Fibroblast of gingiva (primary cell): ENCODE measurements at places on chromosomes 7 and 10.

- DNase-seq, result no peak
These were observed 200.8 kb upstream of the PFKP start for GRCh38 chr10:2866569-2866968.

DNA sequence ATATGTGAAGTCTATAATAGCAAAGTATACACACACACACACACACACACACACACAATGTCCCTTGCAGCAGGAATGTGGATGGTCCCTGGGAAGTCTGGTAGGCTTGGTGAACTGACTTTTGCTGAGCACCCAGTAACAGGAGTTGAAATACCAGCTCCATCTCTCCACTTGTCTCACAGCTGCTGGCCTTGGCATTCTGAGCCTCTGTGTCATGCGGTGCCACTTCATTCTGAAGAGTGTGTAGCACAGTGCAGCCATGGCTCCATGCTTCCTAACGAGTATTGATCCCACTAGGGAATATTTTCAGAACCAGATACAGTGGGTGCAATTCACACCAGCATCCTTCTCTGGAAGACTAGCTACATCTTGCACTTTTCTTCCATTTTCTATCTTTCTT lies 192.4 kb downstream of the ADARB2 start:
- DNase-seq, result no peak

GRCh38 chr7:118418433-118418832 lies 193.9 kb downstream of the ANKRD7 start:
- no peak for DNase-seq

DNA sequence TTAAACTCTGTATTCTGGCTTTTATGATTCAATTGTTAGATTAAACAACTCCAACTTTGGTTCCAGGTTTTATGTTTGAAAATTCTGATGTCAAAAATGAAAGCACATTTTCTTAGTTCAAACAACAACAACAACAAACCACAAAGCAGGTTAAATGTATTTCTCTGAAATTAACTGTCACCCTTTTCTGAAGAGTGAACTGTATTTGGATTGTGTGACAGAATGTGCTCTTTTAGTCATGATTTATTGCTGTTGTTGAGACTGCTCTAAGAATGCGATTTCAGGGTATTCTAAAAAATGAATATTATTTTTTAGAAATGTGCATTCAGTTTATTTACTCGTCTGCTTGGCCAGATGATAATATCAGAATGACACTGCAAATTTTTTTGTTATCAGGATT lies 144.1 kb downstream of the GNAI1 start:
- no peak for DNase-seq

GRCh38 chr10:69223028-69223342 lies 2.9 kb downstream of the HKDC1 start:
- DNase-seq, result no peak

DNA sequence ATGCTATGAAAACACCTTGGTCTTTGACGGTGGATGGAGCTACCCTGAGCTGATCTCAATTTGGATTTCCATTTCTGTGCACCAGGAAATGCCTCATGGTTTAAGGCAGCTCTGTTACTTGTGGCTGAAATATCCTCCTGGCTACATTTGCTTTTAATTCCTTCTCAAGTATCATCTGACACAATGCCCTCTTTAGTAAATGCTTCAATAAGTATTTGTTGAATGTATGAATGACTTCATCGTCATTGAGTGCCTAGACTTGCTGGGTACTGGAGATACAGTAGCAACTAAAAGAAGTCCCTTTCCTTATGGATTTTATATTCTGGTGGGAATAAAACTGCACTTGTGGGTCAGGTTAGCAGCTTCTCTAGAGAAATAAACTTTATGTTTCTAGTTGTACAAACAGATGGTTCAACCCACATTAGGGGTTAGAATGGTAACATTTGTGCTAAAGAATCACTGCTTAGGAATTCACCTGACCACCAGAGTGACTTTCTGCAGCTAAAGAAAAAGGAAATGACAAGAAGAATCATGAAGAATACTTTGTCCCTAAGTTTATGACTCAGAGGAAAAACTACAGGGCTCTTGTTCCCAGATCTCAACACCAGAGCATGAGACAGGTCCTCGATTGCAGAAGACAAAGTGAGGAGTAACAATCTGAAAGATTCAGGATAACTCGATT lies 21.8 kb upstream of the SMNDC1 start:
- DNase-seq, result peak; percentile 71

DNA sequence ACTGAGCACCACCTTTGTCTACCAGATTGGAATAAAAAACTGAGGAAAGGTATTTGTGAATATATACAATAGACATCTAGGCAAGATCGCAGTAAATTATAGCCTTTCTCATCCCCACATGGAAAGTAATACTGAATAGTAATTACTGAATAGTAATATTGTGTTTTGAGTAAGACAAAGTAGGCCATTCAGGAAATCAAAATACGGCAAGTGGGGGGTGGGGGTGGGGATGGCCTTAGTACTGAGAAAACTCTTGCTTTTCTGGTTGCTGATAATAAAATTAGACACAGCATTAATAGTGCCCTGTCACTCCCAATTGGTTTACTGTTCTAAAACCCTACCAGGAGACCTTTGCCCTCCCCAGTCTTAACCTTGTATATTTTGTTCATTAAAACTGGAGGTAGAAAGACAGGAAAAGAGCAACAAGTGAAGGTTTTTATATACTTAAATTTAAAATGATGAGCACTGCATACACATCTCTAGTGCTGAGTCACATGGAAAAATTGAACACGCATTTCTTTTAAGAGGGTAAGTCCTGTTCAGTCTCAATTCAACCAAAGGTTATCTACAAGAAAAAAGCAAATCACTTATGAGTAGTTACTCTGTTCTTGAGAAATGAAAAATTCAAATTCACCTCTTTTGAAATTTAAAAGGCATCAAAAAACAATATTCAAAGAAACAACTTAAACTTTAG lies 65.6 kb downstream of the IGF2BP3 start:
- no peak for DNase-seq

DNA sequence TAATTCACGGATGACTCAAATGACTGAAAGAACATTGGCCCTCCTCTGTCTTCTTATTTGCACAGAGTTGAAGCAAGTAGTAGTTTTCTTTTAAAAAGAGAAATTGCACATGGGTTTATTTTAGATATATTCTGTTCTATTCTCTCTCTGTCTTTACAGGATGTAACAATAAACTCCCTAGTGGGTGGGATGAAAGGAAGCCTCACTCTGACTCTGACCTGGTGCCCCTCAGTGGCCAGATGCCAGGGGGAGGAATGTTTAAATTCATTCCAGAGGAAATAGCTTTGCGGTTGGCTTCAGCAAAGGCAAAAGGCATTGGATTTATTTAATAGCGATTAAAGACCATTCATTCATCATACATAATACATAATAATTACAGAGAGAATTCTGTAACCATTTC lies 156.4 kb upstream of the MTPN start:
- no peak for DNase-seq

GRCh38 chr7:113491305-113491704 lies 373.0 kb upstream of the SMIM30 start:
- DNase-seq, result no peak

DNA sequence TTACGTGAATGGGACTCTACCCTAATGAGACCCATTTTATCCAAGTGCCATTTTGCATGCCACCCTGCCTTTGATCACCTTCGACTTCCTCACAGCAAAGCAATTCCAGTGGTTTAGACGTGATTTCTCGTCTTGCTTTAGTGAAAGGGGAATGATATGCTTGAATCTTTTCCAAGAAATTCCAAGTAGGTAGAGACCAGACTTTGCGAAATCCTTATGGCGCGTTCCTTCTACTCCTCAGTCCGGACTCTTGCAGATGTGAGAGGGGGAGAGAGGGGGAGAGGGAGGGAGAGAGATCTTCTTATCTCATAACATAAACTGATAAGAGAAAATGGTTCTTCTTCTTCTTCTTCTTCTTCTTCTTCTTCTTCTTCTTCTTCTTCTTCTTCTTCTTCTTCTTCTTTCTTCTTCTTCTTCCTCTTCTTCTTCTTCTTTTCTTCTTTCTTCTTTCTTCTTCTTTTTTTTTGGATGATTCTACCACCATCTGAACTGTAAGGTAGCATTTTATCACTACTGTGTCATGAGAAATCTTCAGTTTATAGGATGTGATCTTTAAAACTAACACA lies 883 bp downstream of the SPAG6 start:
- no peak for DNase-seq

DNA sequence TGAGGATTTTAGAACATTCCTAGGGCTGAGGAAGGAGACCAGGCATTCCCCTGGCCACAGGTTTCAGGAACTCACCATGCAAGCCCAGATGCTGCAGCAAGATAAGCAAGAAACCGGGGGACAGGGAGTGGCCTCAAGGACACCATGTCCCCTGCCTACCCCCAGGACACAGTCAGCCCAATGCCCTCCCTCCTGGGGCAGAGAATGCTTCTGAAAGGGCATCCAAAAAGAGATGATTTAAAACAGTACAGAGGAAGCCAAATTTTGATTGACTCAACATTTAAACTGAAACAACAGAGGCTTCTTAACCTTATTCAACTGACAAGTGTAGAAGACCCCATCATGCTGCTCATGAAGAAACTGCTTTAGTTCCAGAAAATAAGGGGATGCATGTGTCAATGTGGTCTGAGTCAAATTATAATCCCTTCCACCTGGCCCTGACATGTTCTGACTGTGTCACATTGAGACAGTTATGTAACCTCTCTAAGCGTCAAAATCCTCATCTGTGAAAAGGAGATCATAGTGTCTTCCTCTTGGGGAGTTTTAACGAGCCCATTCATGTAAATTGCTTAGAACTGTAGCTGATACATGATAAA lies 60.0 kb downstream of the ICA1 start:
- DNase-seq, result no peak

DNA sequence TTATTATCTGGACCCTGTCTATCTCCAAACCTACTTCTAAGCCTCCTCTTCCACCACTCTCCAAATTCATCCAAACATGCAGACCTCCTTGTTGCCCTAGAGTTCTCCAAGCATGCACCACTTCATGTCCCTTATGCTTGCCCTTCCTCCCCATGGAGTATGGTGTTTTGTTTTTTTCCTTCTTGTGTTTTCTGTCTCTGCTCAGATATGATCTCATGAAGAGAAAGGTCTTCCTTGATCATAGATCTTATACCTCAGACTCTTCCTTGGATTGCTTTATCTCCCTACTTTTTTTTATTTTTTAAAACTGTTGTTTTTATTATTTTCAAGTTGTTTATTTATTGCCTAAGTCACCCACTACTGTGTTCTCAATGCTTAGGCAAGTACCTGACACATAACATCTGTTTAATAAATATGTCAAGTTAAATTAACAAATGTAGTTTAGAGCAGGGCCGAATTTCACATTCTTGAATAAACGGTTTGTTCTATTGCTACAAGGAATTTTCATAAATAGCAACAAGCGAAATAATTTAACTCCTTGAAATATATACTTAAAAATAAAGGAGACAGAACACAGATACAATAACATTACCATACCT lies 84.5 kb downstream of the HGF start:
- peak; percentile 86 for DNase-seq

DNA sequence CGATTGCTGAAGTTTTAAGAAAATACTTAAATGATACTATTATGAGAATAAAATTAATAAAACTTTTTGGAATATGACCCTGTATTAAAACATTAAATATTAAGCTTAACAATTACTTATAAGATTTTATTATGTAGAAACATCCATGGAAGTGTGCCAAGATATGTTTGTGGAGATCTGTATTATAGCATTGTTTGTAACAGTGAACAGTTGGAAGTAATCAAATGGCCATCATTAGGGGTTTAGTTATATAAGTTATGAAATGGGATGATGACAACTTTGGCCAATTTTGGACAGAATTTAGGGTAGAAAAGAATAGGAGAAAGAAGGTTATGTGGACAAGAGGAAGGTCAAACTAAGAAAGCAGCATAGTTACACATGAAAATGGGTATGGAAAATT lies 88.0 kb downstream of the AKAP9 start:
- DNase-seq, result no peak

DNA sequence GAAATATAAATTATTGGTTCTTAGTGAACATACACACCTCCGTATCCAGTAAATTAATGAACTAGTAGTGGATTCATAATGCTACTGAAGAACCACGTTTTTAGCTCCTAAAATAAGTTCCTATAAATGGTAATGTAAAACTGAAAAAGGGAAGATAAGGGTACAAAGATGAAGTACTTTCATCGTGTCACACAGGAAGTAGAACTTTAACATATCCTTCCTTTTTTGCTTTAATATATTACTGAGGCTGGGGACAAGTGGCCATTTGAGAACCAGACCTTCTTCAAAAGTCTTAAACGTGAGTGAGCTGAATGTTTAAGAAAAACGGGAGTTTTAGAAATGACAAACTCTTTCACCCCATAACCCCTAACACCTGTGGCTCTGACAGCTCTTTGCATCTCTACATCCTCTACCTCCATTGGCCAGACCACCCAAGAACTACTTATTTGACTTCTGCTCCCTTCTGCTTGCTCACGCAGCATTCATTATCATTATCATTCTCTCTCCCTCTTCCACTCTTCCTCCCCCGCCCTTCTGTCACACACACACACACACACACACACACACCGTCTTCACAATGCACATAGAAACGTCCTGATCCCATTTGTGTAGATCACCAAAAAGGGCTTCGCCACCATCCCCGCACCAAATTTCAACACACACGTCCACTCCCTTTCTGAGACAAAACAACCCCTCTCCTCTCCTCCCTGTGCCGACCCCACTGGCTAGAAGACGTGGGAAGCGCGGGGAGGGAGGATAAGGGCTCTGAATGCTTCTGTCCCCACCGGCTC lies 677 bp downstream of the SKAP2 start:
- DNase-seq, result peak; percentile 23

- DNase-seq, result no peak
These were observed 3.5 kb downstream of the VGF start for GRCh38 chr7:101161692-101162471.

DNA sequence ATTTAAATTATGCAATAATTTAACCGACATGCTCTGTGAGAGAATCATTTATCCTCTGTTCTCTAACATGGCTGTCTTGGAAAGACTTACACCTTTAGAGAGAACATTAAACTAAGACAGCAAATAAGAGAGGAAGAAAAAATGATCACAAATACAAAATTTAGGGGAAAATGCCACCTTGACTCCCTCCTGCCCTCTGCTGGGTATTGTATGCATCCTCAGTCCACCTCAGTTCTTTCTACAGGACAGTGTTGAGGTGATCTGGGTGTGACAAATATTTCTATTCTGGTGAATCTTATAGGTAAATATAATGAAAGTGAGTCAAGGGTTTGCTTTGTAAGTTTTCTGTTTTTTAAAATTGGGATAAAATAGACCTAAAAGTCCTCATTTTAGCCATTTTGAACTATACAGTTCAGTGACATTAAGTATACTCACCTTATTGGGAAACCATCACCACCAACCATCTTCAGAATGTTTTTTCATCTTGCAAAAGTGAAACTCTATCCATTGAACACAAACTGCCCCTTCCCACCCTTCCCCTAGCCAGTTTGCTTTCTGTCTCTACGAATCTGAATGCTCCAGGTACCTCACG lies 61.5 kb upstream of the ELMO1 start:
- no peak for DNase-seq

DNA sequence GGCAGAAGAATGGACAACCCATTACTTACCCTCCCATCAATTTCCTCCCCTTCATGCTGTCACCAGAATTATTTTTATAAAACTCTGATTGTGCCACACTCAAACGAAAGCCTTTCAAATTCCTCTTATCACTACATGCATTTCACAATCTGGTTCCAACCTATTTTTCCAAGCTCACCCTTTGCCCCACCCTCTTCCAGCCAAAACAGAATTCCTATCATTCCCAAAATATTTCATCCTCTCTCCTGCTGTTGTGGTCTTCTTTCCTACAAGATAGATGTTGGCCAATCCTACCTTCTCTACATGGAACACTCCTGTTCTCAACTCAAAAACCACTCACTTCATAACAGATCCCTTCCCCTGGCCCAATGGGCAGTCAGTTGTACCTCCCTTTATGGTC lies 111.5 kb downstream of the ELAPOR2 start:
- DNase-seq, result no peak

- DNase-seq, result peak; percentile 79
These were observed 757 bp downstream of the EIF3A start for GRCh38 chr10:119079599-119080520.
